ENCODE measurements at places on chromosomes 12 and 14.

DNA sequence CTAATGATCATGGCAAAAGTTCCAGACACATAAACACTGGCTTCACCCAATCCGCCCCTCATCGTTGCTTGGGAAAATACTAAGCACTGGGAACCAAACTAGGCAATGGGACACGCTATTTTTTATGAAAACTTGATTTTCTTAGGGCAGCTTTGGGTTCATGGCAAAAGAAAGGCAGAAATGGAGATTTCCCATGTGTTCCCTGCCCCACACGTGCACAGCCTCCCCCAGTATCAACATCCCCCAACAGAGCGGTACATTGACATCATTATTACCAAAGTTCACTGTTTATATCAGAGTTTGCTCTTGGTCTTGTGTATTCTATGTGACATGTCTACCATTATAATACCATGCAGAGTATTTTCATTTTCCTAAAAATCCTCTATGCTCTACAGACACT, 71.0 kb downstream of the DBX2 start:
- DNase-seq, result no peak

GRCh38 chr12:57040750-57041149, 9.2 kb downstream of the MYO1A start:
- DNase-seq, result no peak

GRCh38 chr12:98001430-98001829, 514.0 kb upstream of the TMPO start:
- no peak for DNase-seq

- no peak for DNase-seq
These were observed 172.2 kb downstream of the SLC41A2 start for GRCh38 chr12:104785886-104786285.

DNA sequence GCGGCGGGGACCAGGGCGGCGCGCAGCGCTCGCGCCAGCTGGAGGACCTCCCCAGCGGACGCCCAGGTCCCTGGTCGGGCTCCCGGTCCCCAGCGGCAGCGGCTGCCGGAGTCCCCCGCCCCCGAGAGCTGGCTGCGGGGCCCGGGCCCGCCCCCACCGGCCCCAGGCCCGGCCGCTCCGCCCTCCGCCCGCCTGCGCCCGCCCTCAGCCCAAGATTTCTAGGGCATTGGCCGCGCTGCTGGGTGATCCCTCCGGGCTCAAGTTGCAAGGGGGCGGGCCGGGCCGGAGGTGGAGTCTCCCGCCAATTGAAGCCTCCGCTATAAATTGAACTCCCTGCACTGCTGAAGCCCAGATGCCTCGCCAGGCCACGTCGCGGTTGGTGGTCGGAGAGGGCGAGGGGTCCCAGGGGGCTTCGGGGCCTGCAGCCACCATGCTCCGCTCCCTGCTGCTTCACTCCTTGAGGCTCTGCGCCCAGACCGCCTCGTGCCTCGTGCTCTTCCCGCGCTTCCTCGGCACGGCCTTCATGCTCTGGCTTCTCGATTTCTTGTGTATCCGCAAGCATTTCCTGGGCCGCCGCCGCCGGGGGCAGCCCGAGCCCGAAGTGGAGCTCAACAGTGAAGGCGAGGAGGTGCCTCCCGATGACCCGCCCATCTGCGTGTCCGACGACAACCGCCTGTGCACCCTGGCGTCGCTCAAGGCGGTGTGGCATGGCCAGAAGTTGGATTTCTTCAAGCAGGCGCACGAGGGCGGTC, at the start of gene DIO3:
DIO3 (plus strand) TSS at position 351 of the 752 bp plus-strand sequence.
- no peak for DNase-seq

DNA sequence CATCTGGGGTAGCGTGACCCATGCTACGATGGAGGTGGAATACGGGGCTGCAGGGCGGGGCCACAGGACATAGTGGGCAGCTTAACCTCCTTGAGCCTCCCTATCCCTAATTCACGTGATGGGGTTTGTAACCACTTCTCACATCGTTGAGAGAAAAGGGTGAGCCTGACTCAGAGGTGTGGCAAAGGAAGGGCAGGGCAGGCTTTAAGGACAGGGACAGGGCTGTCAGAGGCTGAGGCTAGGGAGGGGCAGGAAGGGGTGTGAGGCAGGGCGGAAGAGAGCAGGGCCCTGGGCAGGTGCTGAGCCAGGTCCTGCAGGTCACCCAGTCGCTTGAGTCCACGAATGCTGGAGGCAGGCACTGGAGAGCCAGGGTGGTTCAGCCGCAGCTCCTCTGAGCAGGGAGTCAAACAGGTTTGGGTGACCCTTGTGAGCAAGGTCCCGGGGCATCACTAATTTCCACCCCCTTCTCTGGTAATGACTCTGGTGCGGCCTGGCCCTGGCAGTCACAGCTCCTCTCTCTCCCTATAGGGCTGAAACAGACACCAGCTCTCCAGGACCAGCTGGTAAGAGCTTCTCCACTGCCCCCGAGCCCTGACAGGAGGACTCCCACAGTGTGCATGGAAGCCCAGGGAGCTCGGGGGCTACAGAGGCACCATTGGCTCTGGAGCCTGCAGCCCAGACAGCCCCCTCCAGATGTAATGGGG, 7.5 kb upstream of the AQP2 start:
- no peak for DNase-seq

DNA sequence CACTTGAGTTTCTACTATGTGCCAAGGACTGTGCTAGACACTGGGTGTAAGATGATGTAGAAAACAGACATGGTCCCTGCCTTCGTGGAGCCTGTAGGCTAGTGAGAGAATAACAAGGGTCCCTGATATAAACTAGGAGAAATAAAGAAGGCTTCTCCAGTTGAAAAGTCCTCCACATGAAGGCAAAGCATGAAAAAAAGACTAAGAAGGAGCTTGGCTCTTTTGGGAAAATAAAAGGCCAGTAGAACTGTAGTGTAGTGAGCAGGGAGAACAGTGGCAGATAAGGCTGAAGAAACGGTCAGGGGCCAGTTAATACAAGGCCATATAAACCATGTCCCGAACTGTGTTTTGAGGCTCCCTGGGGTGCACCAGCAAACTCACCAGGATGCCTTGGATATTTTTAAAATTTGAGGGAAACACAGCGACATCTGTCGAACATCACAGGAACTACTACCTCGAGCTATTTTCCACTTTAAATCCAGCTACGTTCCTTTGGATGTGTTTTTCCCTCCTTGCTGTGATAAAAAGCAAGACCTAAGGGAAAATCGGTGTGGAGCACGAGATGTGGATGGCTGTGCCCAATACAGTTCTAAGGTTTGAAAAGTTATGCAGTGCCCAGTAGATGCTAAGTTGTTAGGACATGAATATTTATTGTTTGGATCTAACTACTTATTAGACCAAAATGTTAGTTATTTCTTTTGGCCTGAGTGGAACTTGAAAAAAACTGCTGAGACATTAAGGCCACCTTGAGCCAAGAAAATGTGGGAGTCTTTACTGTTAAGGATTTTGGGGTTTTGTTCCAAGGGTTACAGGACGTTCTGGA, 8.5 kb upstream of the CFL2 start:
- DNase-seq, result no peak

- no peak for DNase-seq
These were observed 64.5 kb downstream of the FOXG1 start for GRCh38 chr14:28831126-28831525.

- no peak for DNase-seq
These were observed 16.0 kb upstream of the SLC38A2 start for GRCh38 chr12:46388427-46389021.

DNA sequence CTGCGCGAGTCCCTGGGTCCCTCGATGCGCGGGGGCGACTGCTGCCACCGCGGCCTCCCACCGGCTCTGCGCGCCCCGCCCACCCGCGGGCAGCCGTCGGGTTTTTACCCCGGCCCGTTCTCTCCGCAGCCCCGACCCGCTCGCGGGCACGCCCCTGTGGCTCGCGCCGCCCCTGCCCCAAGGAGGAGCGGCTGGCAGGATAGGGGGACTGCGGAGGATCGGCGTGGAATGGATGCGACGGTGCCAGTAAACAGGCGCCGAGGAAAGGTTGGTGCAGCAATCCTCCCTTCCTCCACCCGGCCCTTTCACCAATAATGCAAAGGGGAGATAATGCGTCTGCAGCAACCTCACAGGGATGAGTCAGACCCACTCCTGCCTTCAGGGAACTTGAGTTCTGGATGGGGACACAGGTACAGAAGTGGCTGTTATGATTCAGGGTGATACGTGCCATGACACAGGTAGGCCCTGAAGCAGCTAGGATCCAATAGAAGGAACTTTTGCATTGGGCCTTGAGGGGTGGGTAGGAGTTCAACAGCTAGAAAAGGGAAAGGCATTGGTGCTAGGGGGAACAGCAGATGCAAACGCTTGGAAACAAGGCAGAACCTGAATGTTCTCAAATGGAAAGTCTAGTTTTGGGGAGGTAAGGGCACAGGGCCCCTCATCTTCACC, 554 bp upstream of the DEGS2 start:
- DNase-seq, result no peak

Data from T-helper 22 cell (primary cell).